ENCODE measurements at places on chromosomes 16 and 17.

DNA sequence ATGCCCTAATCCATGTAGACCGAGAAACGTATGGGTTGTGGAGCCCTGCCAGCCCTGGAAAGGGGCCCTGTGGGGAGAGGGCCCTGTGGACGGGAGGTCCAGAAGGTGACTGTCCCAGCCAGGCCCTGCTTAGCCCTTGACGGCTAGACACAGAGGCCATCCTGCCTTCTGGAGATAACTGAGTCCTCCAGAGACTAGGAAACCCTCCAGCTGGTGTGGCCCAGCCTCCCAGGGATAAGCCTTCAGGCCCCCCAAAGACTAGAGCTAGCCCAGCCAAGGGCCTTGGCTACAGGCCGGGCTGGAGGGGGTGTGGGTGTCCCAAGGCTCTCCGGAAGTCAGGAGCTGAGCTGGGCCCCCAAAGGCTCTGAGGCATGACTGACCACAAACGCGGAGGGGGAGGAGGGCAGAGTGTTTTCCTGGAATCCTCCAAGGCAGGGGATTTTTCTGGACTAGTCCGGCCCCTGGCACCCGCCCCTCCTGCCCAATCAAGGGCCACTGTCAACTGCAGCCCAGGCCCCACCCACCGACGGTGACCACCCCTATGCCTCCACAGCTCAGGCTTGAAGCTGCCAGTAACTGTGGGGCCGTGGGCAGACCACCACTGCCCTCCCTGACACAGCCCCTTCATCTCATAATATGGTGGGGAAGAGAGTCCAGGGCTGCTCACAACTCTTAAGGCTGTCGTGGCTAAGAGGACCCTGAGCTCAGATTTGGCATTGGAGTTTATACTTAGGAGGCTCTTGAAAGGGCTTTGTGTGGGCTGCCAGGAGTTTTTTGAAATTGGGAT is 885 bp upstream of the VASN start:
- DNase-seq, result no peak

DNA sequence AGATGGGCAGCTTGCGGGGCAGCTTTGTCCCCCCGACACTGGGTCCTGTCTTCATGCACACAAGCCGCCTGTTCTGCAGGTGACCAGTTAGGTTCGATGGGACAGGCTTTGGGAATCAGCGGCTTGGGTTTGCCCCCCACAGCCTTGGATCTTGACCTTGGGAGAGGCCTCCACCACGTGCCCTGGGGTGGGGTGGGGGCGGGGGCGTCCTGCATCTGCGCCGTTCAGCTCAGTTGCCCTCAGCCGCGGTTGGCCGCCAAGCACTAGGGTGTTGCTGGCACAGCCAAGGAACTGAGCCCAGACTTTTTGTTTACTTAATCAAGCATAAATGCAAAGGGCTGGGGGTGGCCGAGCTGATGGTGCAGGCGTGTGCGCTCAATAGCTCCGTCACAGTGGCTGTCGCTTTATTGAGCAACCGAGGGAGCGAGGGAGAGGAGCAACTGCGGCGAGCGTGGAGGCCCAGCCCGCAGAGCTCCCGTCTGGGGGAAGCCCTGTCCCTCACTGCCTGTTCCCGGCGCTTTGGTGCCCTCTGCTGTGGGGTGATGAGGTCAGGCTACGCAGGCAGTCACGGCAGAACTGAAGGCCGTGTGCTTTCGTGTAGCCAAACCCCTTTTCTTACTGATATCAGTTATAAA is 33.9 kb downstream of the JPH3 start:
- DNase-seq, result peak; percentile 53

GRCh38 chr17:51668155-51668962 is 408.0 kb downstream of the UTP18 start:
- no peak for DNase-seq

- DNase-seq, result no peak
Measured at GRCh38 chr17:10798332-10798749, 5.6 kb downstream of the TMEM238L start.

GRCh38 chr17:49696233-49696761 is 11.5 kb downstream of the SLC35B1 start:
- DNase-seq, result no peak

DNA sequence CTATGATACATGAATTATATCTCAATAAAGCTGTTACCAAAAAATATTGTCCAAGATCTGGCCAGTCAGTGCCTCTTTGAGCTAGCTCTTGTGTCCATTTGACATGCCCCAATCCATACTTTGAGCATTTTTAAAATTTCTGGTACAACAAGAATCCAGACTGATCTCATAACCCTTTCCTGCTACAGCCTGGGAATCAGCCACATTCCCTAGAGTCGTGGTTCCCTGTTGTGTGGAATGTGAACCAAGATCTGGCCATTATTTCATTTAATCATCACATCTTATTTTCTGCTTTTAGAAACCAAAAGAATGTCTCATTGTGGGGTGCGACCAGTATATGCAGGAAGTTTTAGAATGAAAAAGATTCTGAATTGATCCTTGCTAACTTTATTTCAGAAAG is 34.3 kb upstream of the RPRML start:
- no peak for DNase-seq
